ENCODE measurements at places on chromosomes 2 and 18. TPM values are rescaled to one million over a fixed set of nuclear protein-coding genes. Genes with fewer than 3 reads are reported as not detected.
A peak's percentile ranks its signal among the peaks of the same experiment; 100 is the strongest.

Gene AKAIN1
- total RNA-seq = not detected

- H3K27ac ChIP-seq = no peak overlapping the region
- no peaks in the 10 kb centered on the region for H3K36me3 ChIP-seq
- H3K27me3 ChIP-seq = peaks cover 1% of the 10 kb centered on the region
- no peak for DNase-seq
Measured at GRCh38 chr2:238495422-238495821, 68.7 kb downstream of the ASB1 start.

DNA sequence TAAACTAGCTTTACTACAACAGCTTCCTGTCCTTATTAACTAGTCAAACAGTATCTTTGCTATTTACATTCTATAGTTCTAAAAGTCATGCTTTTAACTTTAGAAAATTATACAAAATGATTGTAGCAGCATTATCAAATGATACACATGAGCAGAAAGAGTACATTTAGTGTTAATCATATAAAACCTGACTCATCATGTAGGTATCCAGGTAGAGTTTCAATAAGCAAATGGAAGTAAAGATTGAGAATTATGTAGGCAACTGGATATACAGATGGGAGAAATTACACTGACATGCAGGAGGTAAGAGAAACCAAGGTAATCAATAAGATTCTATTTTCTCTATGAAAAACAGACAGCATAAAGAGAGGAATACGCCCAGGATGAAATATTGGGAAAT is 33.8 kb downstream of the TRIP12 start:
- DNase-seq = no peak
- no peak overlapping the region for H3K27ac ChIP-seq
- no peak overlapping the region for H3K4me3 ChIP-seq

Gene ASPRV1
- 1.2 TPM for total RNA-seq

Gene IL36A
- not detected for total RNA-seq

Gene TMEM17
- 3.8 TPM for total RNA-seq

- peaks cover 16% of the 10 kb centered on the region for H3K4me1 ChIP-seq
- no peaks in the 10 kb centered on the region for H3K36me3 ChIP-seq
- no peak for DNase-seq
- peak overlapping the region; percentile 80 for H3K27ac ChIP-seq
Measured at GRCh38 chr2:2743164-2743571, 412.1 kb upstream of the MYT1L start.

- DNase-seq = no peak
- H3K4me3 ChIP-seq = no peak overlapping the region
- peaks cover 36% of the 10 kb centered on the region for H3K4me1 ChIP-seq
- H3K27me3 ChIP-seq = no peaks in the 10 kb centered on the region
- no peak overlapping the region for H3K27ac ChIP-seq
Measured at GRCh38 chr2:39099870-39100728, 20.8 kb downstream of the SOS1 start.

Gene HOXD1
- not detected for total RNA-seq

DNA sequence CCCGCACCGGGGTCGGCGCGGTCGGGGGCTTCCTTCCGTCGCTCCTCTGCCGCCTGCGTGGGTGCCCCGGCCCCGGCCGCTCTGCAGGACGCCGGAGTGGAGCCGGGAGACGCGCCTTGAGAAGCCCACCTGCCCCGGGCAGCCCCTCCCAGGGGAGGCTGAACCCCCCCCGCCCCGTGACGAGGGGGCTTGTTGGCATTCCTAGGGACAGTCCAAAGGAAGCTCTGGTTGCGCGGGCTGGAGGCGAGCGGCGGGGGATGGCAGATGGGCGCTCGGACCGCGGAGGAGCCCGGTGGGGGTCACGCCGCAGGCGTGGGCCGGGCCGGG is 133.5 kb upstream of the MGAT5 start:
- H3K4me1 ChIP-seq = peaks cover 36% of the 10 kb centered on the region
- no peaks in the 10 kb centered on the region for H3K36me3 ChIP-seq
- no peak overlapping the region for H3K27ac ChIP-seq

GRCh38 chr2:173488861-173489260 is 134.2 kb downstream of the CDCA7 start:
- H3K4me1 ChIP-seq = no peaks in the 10 kb centered on the region
- H3K27me3 ChIP-seq = no peaks in the 10 kb centered on the region
- no peak overlapping the region for H3K27ac ChIP-seq
- no peaks in the 10 kb centered on the region for H3K36me3 ChIP-seq

- H3K27me3 ChIP-seq = no peaks in the 10 kb centered on the region
- peaks cover 18% of the 10 kb centered on the region for H3K36me3 ChIP-seq
- no peak overlapping the region for H3K4me3 ChIP-seq
- no peak overlapping the region for H3K27ac ChIP-seq
Measured at GRCh38 chr2:227351639-227352038, 26.6 kb downstream of the MFF start.

DNA sequence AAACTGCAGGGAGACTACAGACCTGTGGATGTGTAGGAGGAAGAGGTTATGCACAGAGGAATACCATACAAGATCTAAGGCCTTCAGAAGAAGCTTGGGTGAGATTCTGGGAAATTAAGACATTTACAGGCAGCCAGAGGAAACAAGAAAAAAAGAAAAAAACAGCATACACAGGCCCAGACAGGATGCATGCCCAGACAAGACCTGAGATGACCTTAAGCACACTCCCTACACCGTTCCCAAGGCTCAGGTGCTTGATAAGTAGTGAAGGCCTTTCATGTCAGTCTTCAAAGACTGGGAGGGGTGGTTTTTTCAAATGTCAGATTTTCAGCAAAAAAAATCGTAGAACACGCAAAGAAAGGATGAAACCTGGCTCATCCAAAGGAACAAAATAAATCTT is 83.0 kb downstream of the CCDC138 start:
- H3K27me3 ChIP-seq = no peaks in the 10 kb centered on the region
- H3K27ac ChIP-seq = no peak overlapping the region
- DNase-seq = no peak
- H3K36me3 ChIP-seq = peaks cover 24% of the 10 kb centered on the region

GRCh38 chr2:175168564-175168945 is 552 bp upstream of the ATF2 start:
- DNase-seq = no peak
- H3K27me3 ChIP-seq = no peaks in the 10 kb centered on the region
- H3K36me3 ChIP-seq = no peaks in the 10 kb centered on the region

GRCh38 chr2:240170354-240170735 is 29.9 kb upstream of the OTOS start:
- H3K36me3 ChIP-seq = peaks cover 3% of the 10 kb centered on the region
- DNase-seq = peak; percentile 14
- no peaks in the 10 kb centered on the region for H3K4me1 ChIP-seq
- no peak overlapping the region for H3K27ac ChIP-seq

Gene MEP1B
- total RNA-seq = not detected

- no peak for DNase-seq
- no peak overlapping the region for H3K27ac ChIP-seq
- H3K36me3 ChIP-seq = peaks cover 4% of the 10 kb centered on the region
- no peak overlapping the region for H3K4me3 ChIP-seq
- peaks cover 22% of the 10 kb centered on the region for H3K4me1 ChIP-seq
Measured at GRCh38 chr2:23561088-23561487, 176.1 kb downstream of the KLHL29 start.

DNA sequence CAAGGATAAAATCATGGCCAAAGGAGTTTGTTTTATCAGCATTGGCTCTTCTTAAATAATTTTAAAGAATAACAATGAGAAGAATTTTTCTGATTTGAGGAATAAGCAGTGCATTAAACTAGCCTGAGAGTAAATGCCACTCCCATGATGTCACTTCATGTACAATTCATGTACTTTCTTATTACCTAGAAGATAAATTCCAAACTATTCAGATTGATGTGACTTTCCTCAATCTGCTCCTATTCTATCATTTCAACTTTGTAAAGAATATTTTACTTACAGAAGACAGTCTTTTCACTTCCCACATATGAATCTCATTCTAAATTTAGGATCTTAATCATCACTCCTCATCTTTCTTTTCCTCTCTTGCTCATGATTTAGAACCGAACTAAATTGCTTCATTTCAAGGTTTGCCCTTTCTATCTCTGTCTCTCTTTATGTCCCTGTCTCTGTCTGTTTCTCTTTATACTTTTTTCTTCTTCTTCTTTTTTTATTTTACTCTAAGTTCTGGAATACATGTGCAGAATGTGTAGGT is 1142.0 kb upstream of the PIK3C3 start:
- no peaks in the 10 kb centered on the region for H3K36me3 ChIP-seq
- no peak for DNase-seq
- H3K4me3 ChIP-seq = no peak overlapping the region

Measured in chondrocyte (in vitro differentiated cells).